ENCODE measurements at places on chromosomes 1 and 21.

- no peak for DNase-seq
Measured at GRCh38 chr1:43134640-43135039, 37.5 kb downstream of the EBNA1BP2 start.

- DNase-seq = no peak
Measured at GRCh38 chr1:163528710-163529348, 207.1 kb downstream of the NUF2 start.

DNA sequence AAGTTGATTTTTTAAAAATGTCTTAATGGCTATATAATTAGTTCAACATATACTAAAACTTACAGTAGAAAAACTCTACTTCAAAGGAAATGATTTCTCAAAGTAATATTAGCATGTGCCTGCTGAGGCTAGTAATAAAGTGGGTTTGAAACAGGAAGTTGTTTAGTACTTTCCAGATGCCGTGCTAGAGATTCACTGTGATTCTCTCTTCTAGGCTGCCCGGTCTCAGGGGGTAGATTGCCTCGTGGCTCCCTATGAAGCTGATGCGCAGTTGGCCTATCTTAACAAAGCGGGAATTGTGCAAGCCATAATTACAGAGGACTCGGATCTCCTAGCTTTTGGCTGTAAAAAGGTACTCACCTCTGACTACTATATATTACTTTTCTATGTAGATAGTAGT, 9.1 kb downstream of the EXO1 start:
- DNase-seq = no peak

DNA sequence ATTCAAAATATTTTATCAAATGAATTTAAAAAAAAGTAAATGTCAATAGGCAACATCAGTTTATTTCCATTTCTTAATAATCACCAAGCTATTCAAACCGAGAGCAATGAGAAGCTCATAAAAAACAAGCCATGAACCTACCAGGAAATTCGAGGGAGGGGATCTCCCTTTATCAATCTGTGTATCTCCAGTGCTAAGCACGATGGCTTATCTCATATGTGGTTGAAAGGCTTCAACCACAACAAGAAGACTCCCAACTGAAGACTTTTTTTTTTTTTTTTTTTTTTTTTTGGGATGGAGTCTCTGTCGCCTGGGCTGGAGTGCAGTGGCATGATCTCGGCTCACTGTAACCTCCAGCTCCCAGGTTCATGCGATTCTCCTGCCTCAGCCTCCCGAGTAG, 833.3 kb downstream of the USP25 start:
- no peak for DNase-seq

- no peak for DNase-seq
Measured at GRCh38 chr1:20903437-20903836, 116.3 kb upstream of the HP1BP3 start.

GRCh38 chr21:45863751-45864150, 117.8 kb upstream of the COL6A1 start:
- DNase-seq = no peak

DNA sequence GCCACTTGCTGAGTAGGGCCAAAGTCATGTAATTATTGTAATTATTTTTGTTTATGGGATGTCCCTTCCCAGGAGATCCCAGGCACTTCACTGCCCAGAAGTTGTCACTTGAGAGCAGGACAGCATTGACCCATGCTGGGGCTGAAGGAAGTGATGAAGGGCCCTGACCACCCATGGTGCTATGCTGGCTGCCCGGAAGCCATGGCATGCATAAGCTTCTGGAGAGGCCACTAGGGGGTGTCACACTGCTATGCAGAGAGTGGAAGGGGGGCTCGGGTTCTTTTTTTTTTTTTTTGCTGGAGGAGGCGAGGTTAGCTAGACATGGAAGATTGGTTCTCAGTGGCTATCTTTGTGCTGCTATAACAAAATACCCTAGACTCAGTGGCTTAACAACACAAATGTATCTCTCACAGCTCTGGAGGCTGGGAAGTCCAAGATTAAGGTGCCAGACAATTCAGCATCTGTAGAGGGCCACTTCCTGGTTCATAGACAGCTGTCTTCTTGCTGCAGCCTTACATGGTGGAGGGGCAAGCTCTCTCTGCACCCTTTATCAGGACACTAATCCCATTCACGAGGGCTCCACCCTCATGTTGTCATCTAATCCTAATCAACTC, 84.9 kb downstream of the CNIH3 start:
- DNase-seq = no peak

GRCh38 chr1:183039985-183040447, 16.8 kb downstream of the LAMC1 start:
- no peak for DNase-seq

DNA sequence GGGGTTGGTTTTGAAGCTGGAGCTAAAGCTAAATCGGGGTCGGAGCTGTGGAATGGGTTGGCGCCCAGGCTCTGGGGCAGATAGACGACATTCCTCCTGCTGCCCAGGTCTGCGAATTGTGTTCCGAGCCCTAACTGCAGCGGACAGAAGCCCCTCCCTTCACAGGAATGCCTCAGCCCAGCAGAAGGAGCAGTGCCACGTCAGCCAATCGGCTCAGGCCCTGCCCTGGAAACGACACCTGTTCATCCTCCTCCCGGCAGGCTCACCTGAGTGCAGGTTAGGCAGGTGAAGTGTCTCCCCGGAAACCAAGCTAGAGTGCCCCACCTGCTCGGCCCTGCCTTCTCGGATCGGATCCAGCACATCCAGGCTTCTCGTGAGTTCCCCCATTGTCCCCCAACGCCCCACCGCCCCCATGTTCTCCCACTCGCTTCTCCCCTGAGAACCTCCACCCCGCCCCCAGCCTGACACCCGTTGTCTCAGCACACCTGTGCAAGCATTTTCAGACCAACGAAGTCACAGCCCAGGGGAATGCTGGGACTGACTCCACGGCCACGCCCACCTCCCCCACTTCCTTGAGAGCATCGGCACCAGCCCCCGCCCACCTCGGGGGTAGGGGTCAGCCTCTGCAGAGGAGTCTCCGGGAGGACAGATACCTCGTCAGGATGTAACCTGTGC, 775 bp downstream of the TMEM125 start:
- DNase-seq = no peak

DNA sequence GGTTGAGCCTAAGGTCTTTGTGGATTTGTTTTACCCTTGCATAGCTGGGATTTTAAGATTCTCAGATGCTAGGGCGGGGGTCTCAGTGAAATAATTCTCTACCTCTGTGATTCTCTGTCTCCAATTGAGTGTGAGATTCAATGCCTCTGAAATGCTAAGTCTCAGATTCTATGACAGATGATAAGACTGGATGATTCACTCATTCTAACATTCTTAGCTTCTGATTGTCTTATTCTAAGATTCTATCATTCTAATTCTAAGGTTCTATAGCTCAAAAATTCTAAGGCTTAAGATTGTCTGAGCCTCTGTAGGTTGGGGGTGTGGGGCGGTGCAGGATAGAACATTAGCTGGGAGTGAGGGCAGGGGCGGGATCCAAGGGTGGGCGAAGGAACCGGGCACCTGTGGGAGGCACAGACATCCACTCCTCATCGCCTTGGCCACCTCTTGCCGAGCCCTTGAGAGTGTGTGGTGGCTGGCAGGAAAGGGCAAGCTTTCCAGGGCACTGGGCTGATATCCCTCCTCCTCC, 29.5 kb downstream of the ADGRB2 start:
- no peak for DNase-seq

GRCh38 chr1:41268154-41268770, 26.2 kb upstream of the SCMH1 start:
- peak; percentile 36 for DNase-seq

GRCh38 chr1:193183019-193183627, 3.3 kb downstream of the B3GALT2 start:
- no peak for DNase-seq

DNA sequence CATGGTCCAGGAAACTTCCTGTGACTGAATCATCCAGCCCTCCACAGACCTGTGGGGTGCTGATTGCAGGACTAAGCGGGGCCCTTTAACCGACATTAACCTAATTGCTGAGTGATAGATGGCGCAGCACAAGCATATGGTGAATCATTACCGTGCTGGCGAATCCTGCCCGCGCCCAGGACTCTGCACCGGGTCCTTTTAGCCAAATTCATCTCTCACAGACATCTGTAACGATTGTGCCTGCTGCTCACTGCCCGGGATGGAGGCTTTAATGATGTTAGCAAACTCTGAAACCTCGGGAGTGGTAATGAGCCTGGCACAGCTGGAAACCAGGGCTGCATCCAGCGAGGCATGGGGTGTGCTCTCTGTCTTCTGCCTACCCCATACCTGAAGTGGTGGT, 147.3 kb upstream of the CD34 start:
- DNase-seq = no peak

DNA sequence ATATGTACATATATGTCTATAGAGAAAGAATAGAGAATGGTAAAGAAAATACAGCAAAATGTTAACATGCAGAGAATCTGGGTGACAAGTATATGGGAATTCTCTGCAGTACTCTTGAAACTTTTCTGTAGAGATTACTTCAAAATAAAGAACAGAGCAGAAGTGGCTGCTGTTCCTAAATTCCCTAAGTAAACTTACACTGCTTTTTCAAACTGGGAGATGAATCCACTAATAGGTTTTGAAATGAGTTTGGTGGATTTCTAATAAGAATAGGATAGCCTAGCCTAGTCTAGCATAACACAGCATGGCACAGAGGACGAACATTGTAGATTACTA, 450 bp upstream of the CR2 start:
- DNase-seq = no peak

- DNase-seq = no peak
Measured at GRCh38 chr1:206417774-206418614, 52.3 kb upstream of the IKBKE start.

DNA sequence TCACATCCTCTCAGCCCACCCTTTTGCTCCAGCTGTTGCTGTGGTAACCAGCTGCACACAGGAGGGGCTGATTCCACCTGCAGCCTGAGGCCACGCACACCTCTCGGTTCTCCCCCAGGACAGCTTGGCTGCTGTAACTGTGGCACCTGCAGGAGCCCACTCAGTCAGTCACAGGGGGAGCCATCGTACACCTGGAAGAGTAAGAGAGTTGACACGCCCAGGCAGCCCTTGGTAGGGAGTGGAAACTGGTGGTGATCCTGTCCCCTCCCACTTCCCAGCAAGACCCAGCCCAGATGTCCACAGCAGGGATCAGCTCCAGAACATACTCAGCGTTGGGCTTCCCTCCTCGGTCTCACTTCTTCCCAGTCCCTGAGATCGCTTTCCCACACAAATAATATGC, 32.2 kb upstream of the BACE2 start:
- no peak for DNase-seq

GRCh38 chr1:203055161-203055799, 29.0 kb downstream of the PPFIA4 start:
- DNase-seq = no peak

GRCh38 chr1:172140591-172140990, 279.9 kb upstream of the C1orf105 start:
- no peak for DNase-seq

DNA sequence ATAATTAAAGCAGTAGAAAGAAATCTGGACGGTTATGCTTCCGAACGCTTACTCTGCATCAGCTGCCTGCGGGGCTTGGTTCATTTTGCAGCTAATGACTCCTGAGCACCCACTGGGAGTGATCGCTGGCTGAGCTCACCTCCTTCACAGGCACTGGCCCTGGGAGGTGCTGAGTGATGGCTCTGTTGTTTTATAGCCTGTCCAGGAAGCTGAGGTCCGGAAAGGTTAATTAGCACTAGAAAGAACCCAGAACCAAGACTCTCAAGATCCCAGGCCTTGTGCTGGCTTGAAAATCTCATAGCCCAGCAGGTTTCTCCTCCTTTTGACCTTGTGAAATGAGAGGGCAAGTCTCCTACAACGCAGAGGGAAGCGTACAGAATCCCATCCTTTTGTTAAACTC, 226.2 kb downstream of the AJAP1 start:
- no peak for DNase-seq

DNA sequence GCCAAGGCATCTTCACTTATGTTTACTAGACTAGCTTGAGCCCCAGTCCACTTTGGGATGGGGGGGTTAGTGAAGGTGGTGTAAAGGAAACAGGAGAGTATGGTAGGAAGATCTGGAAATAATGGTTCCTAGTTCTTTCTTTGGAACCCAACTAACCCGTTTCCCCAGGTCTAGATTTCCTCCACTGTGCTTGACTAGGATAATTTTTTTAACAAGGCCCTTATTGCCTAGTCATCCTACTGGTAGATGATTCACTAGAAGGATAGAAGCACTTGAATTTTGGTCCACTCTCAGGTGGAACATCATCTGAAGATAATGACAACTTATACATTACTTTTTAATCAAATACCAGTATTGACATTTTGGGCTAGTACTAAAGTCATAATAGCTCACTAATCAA, 45.9 kb upstream of the MYOCOS start:
- no peak for DNase-seq

GRCh38 chr1:201828217-201828819, 639 bp upstream of the IPO9 start:
- DNase-seq = no peak

GRCh38 chr1:6803357-6803756, 18.1 kb downstream of the CAMTA1 start:
- no peak for DNase-seq

- no peak for DNase-seq
Measured at GRCh38 chr1:170133766-170134495, 11.8 kb upstream of the NTMT2 start.

DNA sequence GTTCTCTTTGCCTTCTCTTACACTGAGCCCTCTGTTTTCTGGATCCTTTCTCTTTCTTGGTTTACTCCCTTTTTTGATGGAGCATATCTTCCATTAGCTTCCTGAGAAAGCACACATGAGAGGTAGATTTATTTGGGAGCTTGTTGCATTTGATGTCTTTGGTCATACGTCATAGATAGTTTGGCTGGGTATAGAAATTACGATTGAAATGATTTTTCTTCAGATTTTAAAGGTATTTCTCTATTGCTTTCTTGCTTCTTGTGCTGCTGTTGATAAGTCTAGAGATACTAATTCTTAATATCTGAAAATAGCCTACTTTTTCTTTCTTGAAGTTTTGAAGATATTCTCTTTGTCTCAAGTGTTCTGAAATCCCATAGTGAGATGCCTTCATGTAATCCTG, 45.3 kb upstream of the RUNX3 start:
- DNase-seq = no peak

DNA sequence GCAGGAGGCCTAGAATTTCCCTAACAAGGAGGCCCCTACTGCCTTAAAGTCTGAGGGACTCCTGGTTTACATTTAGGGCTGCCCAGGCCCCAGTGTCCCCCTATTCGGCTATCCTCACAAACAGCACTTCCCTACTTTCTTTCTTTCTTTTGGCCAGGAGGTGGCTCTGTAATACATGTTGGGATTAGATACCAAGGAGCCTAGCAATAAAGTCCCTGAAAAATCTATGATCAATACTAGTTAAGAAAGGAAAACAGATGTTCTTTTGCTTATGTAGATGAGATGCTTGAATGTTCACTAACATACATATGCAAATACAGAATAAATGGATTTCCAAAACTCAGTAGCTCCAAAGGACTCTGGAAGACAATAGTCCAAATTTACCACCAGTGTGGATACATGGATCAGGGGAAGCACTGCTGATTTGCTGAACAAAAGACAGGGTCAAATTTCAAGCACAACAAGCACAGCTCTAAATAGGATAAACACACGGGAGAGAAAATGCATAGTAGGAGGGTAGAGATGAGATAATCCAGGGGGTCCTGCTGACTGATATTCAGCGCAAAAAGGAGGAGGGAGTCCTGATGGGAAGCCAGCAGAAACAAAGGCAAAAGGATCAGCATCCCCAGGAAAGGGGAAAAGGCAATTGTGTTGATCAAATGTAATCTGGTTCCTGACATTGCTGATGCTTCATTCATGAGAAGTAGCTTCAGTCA, 240.0 kb downstream of the NUF2 start:
- no peak for DNase-seq
